ENCODE measurements at places on chromosomes 2 and 18. TPM values are rescaled to one million over a fixed set of nuclear protein-coding genes. Genes with fewer than 3 reads are reported as not detected.

DNA sequence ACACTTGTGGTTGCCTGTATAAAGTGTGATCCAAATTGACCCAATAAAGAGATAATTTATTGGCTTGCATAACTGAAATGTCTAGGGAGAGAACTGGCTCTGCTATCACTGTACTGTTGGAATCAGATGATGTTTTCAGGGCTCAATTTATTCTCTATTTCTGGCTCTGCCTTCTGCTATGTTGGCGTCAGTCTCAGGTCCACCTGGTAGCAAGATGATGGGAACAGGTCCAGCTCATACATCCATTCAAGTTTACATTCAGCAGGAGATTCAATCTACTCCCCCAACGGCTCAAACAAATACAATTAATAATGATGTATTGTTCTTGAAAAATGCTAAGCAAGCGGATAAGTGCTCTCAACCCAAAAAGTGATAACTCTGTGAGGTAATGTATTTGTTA, 297.7 kb upstream of the SYT4 start:
- H3K4me3 ChIP-seq = no peak overlapping the region
- no peaks in the 10 kb centered on the region for H3K36me3 ChIP-seq
- DNase-seq = no peak
- no peaks in the 10 kb centered on the region for H3K4me1 ChIP-seq
- H3K27me3 ChIP-seq = peaks cover 4% of the 10 kb centered on the region

- H3K27me3 ChIP-seq = no peaks in the 10 kb centered on the region
- DNase-seq = no peak
- H3K36me3 ChIP-seq = no peaks in the 10 kb centered on the region
- H3K4me1 ChIP-seq = peaks cover 13% of the 10 kb centered on the region
- no peak overlapping the region for H3K4me3 ChIP-seq
Observed at GRCh38 chr2:100653449-100654035, 90.7 kb downstream of the PDCL3 start.

DNA sequence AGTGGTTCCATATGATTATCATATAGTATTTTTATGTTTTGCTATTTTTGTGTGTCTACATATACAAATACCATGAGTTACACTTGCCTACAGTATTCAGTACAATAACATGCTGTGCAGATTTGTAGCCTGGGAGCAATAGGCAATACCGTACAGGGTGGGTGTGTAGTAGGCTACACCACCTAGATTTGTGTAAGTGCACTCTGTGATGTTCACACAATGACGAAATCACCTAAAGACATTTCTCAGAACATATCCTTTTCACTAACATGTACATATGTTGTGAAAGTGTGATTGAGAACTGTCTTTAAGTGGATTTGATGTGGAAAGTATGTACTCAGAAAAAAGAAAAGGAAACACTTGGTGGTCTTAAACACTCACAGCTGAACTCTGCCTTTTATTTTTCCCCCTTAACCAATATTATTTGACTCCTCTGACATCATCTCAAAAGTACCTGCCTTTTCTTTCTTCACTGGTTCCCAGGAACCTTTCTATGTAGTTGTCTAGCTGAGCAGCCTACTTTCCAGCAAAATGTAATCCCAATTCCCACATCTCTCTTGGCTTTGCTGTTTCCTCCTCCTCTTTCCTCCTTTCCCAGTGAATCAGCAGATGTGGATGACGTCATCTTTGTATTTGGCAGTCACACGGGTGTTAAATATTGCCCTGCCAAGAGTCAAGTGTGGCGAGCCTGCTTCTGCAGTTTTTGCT, 47.7 kb downstream of the OSBPL6 start:
- DNase-seq = no peak
- no peaks in the 10 kb centered on the region for H3K36me3 ChIP-seq
- peaks cover 17% of the 10 kb centered on the region for H3K27me3 ChIP-seq
- H3K27ac ChIP-seq = no peak overlapping the region
- H3K4me3 ChIP-seq = no peak overlapping the region
- no peaks in the 10 kb centered on the region for H3K4me1 ChIP-seq

GRCh38 chr2:104473546-104473945, 380.4 kb upstream of the POU3F3 start:
- H3K36me3 ChIP-seq = no peaks in the 10 kb centered on the region
- H3K4me3 ChIP-seq = no peak overlapping the region
- H3K27me3 ChIP-seq = no peaks in the 10 kb centered on the region
- H3K27ac ChIP-seq = no peak overlapping the region

The RAD51AP2 gene
- not detected for total RNA-seq
